ENCODE measurements at places on chromosomes 5 and 9.

GRCh38 chr9:95284162-95285080 is 33.1 kb downstream of the FANCC start:
- DNase-seq = no peak

- no peak for DNase-seq
These were observed 11.6 kb downstream of the TRAF1 start for GRCh38 chr9:120914953-120915352.

DNA sequence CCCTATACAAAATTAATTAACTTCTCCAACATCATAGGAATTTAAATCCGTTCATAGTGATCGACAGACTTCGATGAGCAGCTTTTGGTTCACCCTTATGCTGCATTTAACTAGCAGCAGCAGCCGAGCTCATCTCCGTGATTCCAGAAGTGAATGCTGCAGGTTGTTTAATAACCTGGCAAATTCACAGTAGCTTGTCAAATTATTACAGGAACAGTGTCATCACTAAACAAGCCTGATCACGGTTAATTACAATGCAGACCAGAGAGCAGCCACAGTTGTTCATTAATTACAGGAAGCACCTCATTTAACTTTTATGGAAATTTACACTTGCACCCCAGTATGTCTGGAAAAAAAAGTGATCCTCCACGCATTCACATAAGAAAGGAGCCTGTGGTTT is 188.2 kb downstream of the BNC2 start:
- DNase-seq = no peak

DNA sequence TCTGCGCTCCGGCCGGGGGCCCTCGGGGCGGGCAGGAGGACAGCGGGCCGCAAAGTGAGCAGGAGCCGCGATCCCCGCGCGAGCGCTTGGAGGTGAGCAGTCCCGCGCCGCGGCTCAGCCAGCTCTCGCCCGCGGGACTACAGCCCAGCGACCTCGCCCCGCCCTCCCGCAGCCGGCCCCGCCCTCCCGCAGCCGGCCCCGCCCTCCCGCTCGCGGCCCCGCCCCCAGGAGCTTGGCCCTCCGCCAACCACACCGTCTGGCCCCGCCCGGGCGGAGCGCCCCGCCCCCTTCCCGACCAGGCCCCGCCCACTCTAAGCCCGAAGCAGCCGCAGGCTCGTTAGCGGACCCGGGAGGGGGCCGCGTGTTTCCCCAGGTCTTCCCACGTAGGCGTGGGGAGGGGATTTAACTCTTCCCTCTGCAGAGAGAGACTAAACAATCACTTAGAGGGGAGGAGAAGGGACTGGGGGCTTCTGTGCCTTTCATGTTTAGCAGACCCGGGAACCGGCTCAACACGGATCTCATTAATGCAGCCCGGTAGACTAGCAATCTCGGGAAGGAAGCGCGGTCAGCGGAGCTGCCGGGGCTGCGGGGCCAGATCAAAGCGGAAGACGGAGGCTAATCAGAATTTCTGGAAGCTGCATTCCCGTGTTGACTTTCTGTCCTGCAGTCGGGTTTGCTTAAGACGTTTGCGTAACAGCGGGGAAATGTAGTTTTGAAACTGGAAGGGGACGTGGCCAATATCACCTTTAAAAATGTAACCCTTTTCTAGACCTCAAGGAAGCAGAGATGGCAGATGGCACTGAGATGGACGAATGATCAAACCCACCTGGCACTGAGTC is at the start of gene MYO10:
MYO10 (minus strand) TSS at position 139 of the 839 bp plus-strand sequence. CDS start 480 bp downstream, outside the sequence.
- peak; percentile 91 for DNase-seq

DNA sequence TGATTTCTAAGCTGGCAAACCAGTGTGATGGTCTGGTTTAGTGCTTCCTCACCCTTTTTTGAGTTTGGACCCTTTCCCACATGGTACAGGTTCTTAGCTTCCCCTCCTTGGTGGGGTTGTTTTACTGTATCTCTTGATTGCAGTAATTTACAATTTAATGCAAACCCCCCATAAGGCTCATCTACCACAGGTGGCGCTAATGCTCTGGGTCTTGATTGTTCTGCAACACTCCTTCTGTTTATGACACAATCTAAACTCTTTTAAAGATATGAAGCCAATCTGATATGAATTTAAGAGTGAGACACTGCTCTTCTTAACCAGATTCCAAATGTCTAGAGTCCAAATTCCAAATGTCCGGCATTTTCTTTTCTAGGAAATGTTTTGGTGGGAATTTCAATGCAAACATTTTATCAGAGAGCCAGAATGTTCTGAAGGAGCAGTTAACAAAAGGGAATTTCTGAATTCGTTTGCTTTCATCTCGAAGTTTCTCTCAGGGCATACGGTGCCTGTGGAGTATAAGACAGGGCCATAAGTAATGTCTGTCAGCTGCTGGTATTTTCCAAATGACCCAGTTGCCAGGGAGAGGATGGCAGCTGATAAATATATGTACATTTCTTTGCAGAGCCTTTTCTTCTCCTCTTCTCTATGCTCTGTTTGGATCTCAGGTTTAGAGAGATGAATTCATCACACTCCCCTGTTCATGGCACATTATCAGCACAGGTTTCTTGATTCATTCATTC is 246.8 kb downstream of the ARHGAP26 start:
- DNase-seq = peak; percentile 11

GRCh38 chr9:124164811-124165210 is 92.9 kb upstream of the NEK6 start:
- DNase-seq = no peak

DNA sequence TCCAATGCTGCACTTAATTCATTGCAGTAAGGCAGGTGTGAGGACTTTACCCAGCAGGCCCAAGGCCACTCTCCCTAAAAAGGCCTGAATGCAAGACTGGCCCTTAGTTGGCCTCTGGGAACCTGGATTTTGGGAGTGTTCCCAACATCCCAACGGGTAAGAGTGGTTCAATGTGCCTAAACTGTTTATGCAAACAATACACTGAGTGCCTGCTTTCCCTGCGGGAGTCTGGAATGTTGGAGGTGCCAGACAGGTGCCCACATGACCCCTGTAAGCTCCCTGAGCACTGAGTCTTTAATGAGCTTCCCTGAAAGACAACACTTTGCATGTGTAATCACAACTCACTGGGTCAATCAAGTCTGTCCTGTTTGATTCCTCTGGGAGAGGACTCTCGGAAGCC is 37.4 kb downstream of the NSUN2 start:
- DNase-seq = no peak

GRCh38 chr9:132008855-132009812 is 70.5 kb downstream of the MED27 start:
- peak; percentile 58 for DNase-seq

GRCh38 chr9:93345643-93346230 is 105.7 kb upstream of the FAM120A start:
- no peak for DNase-seq

DNA sequence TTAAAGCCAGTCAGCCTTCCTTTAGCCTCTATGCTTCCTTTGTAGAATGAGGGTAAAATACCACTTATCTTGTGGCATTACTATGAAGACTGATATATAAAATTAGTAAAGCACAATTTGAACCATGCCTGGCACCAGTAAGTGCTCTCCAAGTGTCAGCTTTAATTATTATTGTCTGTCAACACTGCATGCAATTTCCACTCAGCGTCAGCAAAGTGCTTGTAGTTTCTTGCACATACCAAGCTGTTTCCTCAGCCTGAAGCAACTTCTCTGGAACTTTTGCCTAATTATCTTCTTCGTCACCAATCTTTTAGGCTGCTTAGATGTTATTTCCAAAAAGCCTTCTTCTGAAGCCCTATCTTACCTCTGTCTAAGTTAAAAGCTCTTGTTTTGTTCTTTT is 177.3 kb downstream of the CDC42SE2 start:
- DNase-seq = no peak
